ENCODE measurements at places on chromosomes 16 and 17. TPM values are rescaled to one million over a fixed set of nuclear protein-coding genes. Genes with fewer than 3 reads are reported as not detected.

EFCAB13 gene
- 8.9 TPM for total RNA-seq

HOXB5 gene
- not detected for total RNA-seq

RNFT1 gene
- 8.9 TPM for total RNA-seq

ABCA6 gene
- not detected for total RNA-seq

RNF135 gene
- total RNA-seq: 15.3 TPM

CTRL gene
- total RNA-seq: 0.66 TPM

ZNF750 gene
- not detected for total RNA-seq

KIF18B gene
- 19.9 TPM for total RNA-seq

DOC2A gene
- 6.2 TPM for total RNA-seq

DDX28 gene
- 9.8 TPM for total RNA-seq

NDEL1 gene
- total RNA-seq: 54.7 TPM

HP gene
- total RNA-seq: 9.5 TPM

NHLRC4 gene
- total RNA-seq: 1.1 TPM

MT1F gene
- total RNA-seq: 0.78 TPM

FAM20A gene
- total RNA-seq: 80.8 TPM

SEPTIN12 gene
- 0.40 TPM for total RNA-seq

ITGB4 gene
- 3.4 TPM for total RNA-seq

ZC3H7A gene
- total RNA-seq: 38.5 TPM

KRTAP4-4 gene
- not detected for total RNA-seq

TMEM98 gene
- total RNA-seq: 133 TPM

NTN3 gene
- total RNA-seq: 0.52 TPM
